C1 segment of cervical spinal cord (tissue), 14 donors: ENCODE measurements at places on chromosomes 2 and 18.

GRCh38 chr2:42723465-42723864 is 40.5 kb downstream of the OXER1 start:
- no peak for DNase-seq

DNA sequence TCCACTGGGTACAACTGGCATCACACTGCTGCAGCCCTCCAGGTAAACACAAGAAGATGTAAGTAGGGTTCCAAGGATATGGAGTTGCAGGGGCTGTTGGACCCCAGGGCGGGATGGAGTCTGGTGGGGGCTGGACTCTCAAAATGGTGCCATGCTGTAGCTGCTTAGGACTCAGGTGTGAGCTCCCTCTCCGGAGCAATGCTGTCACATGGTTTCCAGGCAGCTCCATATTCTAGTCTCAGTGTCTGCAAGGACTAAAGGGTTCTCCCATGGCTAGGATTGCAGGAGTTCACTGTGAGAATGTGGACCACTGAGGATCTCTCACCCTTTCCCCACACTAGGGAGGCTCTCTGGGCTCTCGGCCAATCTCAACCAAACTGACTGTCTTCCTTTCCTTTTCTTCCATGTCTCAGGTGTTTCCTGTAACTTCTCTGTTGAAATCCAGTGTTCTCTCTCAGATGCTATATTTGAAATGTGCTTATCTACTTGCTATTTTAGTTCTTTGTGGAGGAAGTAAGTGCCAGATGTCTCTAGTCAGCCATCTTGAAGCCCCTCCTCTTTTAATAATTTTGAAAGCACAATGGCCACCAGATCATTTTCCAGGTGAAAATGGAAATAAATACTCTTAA is 57.6 kb downstream of the CCNT2 start:
- no peak for DNase-seq

- DNase-seq = no peak
These were observed 74.0 kb upstream of the TEX51 start for GRCh38 chr2:126824663-126825062.

- no peak for DNase-seq
These were observed 10.4 kb downstream of the WDR7 start for GRCh38 chr18:56661360-56662062.

- no peak for DNase-seq
These were observed 1.8 kb upstream of the CYBRD1 start for GRCh38 chr2:171520471-171520870.

DNA sequence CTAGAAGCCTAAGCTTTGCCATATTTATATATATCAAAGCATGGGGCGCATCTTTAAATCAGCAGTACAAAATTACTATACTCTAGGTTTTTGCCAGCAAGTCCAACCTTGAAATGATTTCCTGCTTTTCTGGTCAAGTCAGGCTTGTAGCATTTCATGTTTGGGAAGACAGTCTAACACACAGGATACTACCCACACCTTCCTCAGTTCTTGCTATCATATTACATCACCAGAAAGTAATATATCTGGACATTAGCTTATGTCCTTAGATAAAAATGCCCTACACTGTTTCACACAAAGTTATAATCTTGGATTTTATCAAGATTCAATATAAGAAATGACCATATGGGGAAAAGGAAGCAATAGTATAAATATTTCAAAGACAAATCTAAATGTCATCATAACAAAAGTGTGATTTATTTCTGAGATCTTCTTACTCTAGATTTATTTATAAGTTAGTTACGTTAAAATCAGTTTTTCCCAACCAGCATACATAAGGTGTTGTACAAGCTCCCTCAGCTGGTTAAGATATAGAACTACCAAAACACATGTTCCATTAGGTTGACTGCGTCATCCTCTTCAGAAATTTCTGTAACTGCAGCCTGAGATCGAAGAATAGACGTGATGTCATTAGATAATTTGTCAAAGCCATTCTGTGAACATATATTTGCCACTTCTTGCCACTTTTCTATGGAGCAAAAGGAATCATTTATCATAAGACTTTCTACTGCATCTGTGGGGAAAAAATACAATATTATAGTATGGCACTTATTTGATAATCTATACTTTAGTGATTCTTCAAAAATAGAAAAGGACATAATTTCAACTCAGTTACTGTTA is 56.6 kb downstream of the CLHC1 start:
- DNase-seq = no peak

DNA sequence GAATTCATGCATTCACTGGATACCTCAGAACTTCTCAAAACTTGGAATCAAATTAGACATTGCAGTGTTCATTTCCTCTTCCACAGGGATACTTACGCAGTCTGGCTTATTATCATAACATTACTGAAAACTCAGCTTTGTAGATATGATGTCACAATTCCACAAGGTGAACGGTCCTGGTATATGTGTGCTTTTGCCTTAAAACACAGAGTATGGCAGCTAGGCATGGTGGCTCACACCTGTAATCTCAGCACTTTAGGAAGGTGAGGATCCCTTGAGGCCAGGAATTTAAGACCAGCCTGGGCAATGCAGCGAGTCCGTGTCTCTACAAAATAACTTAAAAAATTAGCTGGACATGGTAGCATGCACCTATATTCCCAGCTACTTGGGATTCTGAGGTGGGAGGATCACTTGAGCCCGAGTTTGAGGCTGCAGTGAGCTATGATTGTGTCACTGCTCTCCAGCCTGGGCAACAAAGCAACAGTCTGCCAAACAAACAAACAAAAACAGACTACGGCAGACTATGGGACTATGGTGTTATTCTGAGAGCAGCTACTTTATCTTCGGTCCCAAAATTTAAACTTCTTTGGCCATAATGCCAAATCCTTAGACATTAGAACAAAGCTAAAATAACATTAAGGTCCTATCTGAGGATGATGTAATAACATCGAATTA is 1191.9 kb upstream of the SLC39A10 start:
- DNase-seq = no peak

DNA sequence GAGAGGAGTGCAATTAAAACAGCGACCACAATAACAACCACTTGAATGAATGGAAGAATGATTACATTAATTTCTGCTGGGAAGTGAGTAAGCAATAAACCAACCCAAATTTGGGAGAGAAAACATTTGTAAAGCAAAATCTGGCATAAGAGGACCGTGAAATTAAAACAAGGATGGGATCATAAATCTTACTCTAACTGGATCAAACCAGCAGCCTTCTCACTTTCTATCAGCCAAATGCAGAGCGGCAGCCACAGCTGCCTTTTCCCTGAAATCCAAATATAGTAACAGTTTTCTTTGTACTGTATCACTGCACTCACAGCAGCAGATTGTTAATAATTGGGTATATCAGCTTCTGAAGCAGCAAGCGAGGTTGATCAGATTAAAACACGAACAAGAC is 245.2 kb upstream of the REG3G start:
- no peak for DNase-seq

- no peak for DNase-seq
These were observed 527.7 kb downstream of the TNS1 start for GRCh38 chr2:217475101-217475500.

DNA sequence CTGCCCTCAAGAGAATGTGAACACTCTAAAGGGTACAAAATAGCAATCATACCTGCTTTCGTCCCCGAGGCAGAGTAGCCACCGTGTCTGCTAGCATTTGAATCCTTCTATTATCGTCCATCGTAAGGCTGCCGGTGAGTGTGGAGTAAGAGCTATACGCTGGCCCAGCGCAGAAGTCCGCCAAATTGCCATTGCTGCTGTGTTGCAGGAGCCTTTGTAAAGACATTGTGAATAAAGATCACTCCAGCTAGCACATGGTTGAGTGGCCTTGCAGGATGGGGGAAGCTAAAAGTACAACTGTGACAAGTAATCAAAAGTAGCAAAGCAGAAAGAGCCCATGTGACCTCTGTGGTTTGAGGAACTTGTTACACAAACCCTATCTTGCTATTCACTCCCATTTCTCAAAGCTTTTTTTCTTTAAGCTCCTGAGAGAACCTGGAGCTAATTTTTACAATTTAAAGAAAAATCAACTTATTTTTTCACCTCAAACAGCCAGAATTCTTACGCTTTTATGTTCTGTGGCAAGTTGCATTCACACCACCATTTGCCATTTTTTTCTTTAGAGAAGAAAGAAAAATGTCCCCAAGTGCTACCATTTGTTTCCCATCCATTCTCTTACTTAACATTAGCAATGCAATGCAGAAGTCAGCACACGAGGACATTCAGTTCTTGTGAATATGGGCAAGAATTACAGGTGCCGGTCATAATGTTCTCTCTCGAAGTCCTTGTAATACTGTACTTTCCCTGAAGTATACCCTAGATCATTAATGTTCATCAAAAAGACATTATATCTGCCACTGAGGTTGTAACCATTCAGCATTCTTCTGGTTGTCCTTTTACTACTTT is at the start of gene CYTIP:
Gene CYTIP, minus strand, starts transcription at position 295 of the 846 bp plus-strand sequence. Its CDS starts 69 bp downstream, at position 226.
- no peak for DNase-seq

- DNase-seq = no peak
These were observed 29.4 kb upstream of the WDR75 start for GRCh38 chr2:189411860-189412259.

DNA sequence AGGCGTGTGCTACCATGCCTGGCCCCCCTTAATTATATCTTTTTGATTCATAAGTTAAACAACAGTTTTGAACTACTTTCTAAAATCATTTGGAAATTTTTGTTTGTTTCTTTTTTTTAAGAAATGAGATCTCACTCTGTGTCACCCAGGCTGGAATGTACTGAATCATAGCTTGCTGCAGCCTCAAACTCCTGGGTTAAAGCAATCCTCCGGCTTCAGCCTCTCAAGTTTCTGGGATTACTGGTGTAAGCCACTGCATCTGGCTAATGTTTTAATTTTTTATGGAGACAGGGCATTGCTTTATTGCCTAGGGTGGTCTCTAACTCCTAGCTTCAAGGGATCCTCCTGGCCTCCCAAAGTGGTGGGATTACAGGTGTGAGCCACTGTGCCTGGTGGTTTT is 71.5 kb downstream of the BABAM2 start:
- no peak for DNase-seq

DNA sequence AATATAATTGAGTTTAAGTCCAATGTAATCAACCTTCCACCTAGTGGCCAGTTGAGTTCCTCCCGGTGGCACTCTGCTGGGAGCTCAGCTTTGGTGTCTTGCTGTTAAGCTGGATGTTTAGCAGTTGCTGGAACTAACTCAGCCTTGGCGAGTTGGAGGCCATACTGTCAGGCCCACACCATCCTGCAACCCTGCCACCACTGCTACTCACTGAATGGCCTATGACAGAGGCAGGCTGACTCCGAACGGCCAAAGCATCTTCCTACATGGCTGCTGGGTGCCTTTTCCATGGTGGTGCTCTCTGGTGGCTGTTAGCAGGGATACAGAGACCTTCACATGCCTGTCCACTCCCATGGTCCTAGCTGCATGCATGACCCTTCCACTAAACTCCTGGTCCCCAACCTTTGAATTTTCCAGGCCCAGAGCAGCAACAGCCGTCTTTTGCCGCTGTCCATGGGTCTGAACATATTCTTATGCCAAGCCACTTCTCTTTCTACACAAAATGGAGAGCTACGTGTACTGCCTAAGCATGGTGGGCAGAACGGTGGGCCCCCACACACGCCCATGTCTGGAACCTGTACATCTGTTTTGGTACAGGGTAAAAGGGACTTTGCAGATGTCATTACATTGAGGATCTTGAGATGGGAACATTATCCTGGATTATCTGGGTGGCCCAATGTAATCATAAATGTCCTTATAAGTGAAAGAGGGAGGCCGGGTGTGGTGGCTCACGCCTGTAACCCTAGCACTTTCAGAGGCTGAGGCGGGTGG is 15.0 kb upstream of the TRAF3IP1 start:
- DNase-seq = no peak

- no peak for DNase-seq
These were observed 129.7 kb upstream of the MGAT5 start for GRCh38 chr2:134124047-134124753.

DNA sequence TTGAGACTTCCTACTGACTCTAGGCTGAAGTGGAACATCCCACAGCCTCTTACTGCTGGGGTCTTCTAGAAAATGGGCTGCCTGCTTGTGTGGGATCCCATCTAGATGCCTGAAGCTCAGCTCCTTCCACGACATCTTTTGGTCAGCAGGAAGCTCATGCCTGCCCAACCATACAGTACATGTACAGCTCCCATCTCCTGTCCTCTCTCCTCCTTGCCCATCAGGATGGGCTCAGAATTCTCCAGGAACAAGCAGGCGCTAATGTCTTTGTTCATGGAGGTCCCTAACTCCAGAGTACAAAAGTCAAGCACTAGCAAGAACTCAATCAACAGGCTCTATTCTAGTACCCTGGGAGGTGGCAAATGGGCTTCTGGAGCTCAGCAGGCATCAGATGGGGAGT is 31.7 kb upstream of the GPR17 start:
- DNase-seq = no peak

- no peak for DNase-seq
These were observed 432.0 kb upstream of the SMIM21 start for GRCh38 chr18:75859533-75859932.

- no peak for DNase-seq
These were observed 49.1 kb downstream of the ZNF638 start for GRCh38 chr2:71380665-71381064.

GRCh38 chr2:4866198-4866597 is 826.0 kb upstream of the SOX11 start:
- DNase-seq = no peak

DNA sequence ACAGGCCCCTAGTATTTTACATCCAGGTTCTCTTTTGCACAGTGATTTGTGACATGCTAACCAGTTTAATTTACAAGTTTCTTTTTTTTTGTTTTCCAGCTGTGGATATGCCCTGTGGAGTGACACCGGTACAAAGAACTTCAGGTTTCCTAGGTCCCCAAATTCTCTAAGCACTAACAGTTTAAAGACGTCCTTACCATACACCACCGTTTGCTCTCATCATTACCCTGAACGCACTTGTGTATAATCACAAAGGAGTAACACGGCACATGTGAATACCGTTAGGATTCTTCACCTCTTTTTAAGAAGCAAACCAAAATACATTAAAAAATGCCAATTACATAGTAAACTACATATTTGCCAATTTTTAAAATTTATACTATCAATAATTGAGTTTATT is 853 bp downstream of the LANCL1 start:
- DNase-seq = no peak

DNA sequence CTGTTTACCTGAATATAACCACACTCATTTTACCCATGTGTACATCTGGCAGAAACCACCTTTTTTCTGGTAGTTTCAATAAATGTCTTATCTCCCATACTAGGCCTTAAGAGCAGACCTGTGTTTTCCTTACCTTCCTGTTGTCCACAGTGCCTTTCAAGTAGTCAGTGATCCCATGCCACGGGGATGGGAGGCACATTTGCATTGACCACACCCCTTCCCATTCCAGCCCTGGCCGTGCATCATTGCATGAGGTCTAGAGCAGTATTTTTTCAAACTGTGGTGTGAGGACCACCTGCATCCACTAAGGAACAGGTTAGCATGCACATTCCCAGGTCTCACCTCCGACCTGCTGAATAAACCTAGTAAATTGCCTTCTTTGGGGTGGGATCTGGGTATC is 165.2 kb upstream of the FOSL2 start:
- DNase-seq = no peak

GRCh38 chr2:74835831-74836674 is 2.1 kb downstream of the HK2 start:
- DNase-seq = no peak

DNA sequence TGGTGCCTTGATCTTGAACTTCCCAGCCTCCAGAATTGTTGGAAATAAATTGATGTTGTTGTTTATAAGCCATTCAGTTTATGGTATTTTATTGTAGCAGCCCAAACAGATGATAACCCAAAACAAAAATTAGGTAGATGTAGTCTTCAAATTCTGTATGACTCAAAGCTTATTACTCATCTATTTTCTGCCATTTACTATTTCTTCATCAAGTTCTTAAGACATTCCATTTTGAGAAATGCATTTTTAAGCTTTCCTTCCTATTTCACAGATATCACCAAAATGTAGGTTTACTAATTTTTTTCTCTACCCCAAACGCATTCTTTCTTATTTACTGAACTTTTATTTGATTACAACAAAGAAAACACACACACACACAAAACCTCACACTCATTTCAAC is 148.2 kb downstream of the RND3 start:
- no peak for DNase-seq
